ENCODE measurements at places on chromosomes 12 and 14.
A peak's percentile ranks its signal among the peaks of the same experiment; 100 is the strongest.

DNA sequence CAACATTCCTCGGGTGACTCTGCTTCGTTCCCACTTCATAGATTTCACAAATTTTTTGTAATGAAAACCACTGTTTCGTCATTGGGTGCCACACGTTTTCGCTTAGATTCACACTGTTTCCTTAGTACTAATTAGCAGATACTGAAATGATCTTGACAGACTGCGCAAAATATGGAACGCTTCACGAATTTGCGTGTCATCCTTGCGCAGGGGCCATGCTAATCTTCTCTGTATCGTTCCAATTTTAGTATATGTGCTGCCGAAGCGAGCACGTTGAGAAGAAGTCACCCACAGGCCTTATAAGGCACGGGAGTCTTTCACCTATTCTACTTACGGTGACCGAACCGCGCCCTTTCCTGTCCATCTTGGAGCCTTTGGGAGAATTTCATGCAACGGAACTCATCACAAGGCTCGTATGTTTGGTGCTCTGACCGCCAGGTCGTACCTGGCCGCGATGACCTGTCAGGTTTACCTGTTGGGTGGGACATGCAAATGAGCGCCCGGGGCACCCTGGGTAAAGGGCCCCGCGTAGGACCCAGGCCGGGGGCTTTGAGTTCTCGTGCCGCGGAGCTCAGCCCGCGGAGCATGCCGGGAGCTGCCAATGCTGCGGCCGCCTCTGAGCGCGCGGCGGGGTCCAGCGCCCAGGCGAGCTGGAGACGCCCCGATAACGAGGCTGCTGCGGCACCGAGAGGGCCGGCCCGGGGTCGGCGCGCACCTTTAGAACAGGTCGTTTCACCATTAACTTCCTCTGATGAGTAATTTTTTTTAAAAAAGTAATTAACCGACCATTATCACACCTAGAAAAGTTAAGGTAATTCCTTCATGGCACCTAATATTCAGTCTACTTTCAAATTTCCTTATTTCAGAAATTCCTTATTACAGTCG, at the start of gene RNU6-8:
Gene RNU6-8 (minus strand): TSS at position 272 of the 885 bp plus-strand sequence.
- DNase-seq, result peak; percentile 57

DNA sequence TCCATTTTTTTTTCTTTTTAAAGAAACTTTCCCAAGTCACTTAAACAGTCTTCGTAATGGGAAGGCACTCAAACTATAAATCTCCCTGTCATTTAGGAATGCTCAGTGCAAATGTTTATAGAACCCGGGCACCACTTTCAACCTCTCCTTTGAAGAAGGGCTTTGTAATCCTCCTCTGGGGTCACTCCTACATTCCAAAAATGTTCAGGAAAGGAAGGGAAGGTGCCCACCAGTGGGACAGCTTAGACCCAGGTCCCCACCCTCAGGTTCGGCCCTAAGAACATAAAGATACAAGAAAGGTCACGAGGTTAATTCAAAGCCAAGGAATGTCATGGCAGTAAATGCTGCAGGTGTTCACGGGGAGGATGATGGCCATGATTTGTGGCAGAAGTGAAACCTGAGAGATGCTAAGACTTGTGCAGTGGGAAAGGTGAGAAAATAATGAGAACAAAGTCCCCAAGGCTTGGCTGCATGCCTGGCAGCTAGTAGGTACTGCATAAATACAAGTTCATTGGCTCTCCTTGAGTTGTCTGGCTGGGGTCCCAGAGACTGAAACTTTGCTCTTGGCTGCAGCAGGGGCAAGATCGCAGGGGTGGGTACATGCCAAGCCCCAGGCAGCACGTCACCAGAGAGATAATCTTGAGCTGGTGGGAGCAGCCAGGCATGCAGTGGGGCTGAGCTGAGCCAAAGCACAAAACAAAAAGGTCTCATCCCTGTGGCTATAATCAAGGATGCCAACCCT, 21.1 kb downstream of the KRT18 start:
- DNase-seq, result peak; percentile 39

DNA sequence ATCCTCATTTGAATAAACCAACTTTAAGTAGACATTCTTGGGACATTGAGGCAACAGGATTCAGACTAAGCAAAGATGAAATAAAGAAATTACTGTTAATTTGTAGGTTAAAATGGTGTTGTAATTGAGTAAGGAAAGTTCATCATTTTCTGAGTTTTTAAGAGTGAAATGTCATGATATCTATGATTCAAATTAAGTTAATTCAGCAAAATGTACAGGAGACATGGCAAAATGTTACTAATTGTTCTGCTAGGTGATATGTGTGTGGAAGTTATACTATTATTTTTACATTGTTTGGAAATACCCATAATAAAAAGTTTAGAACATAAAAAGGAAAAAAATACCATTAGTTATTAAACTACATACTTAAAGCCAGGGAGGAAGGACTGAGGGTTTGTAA, 55.0 kb upstream of the EGLN3 start:
- DNase-seq, result no peak

GRCh38 chr12:94225506-94225905, 77.1 kb downstream of the PLXNC1 start:
- DNase-seq, result no peak

GRCh38 chr12:85588221-85588620, 248.0 kb downstream of the RASSF9 start:
- DNase-seq, result no peak

- peak; percentile 99 for DNase-seq
These were observed 61.4 kb downstream of the MYF5 start for GRCh38 chr12:80778005-80778541.

DNA sequence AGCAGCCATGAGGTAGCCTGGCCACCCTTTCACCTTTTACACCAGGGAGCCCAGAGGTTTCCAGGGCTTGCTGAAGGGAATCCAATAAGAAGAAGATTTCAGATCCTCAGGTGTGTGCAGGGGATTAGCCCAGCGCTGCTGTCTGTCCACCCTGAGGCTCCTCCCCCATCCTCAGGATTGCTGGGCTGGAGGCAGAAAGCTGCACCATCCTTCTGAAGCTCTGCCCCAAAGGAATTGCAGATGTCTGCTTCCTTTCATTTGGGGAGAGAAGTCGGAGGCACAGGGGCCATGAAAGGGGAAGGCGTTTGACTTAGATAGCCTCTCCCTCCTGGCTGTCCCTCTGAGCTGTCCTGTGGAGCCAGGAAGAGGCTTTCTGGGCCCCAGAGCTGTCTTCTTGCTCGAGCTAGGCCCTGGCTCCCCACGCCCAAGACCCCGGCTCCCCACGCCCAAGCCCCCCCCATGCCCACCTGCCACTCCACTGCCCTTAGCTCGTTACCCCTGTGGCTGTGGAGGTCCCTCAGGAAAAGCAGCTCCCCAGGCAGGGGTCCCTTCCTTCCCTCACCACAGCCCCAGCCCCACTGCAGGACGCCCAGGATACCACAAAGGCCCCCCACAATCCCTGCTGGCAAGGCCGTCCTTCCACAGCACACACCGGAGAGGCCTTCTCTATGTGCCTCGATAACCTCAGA, 359.0 kb downstream of the CACNA1C start:
- DNase-seq, result no peak

- no peak for DNase-seq
These were observed 9.3 kb upstream of the CDCA4 start for GRCh38 chr14:105030194-105030593.

DNA sequence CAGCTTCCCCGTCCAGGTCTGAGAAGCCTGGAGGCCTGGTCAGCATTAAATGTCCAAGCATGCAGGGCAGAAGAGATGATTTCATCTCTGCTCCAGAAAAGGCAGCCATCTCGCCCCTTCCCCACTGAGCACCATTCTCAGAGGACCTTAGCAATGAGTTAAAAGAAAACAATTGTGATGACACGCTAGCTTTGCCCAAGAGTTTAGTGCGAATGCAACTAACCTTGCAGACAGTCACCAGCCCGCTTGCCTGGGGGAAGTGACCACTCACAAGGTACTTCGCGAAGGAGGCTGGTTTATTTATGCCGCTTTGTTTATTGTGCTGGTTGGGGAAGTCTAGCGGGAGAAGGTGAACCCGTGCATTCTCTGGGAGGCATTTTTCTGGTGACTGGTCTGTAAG, 170.7 kb downstream of the RBM19 start:
- DNase-seq, result no peak

GRCh38 chr14:61591862-61592261, 103.5 kb upstream of the HIF1A start:
- no peak for DNase-seq

GRCh38 chr14:82626156-82627066, 1092.8 kb upstream of the SEL1L start:
- DNase-seq, result no peak

DNA sequence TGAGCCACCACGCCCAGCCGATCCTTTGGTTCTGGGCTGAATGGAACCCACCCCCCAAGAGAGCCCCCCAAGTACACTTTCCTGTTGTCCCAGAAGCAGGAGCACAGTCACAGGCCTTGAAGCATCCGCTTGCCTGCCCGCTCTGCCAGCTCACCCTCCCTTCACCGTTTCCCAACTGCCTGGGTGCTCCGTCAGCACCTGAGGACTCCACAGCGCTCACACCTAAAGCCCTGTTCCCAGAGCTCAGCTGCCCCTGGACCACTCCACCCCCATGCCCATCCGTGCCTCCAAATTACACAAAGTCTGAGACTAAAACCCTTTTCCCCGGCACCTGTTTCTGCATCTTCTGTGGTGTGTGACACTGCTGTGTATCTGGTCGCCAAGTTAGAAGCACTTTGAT, 44.3 kb upstream of the TRAF3 start:
- DNase-seq, result no peak

- DNase-seq, result no peak
These were observed 190.1 kb downstream of the MED13L start for GRCh38 chr12:116087399-116087798.

DNA sequence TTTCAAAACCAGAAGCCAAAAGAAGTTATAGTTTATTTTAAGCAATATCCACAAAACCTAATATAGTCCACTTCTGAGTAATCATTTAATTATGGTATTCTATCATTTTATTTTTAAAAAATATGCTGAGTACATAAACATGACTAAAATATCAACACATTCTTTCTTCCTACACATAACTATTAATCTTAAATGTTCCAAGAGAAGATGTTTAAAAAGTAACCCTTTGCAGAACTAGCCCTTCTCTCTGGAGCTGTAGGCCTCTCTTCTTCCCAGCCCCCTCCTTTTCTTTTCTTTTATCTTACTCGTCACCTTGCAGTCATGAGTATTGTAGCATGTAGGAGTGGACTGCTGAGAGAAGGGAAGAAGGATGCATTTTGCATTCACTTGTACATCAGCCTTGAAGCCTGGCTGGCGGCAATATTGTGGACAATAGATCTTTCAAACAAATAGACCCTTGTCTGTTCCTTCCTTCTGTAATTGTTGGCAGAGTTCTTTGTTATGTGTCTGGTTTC, 941.9 kb downstream of the NRXN3 start:
- no peak for DNase-seq

- no peak for DNase-seq
These were observed 7.6 kb upstream of the LRTM2 start for GRCh38 chr12:1812650-1813302.

DNA sequence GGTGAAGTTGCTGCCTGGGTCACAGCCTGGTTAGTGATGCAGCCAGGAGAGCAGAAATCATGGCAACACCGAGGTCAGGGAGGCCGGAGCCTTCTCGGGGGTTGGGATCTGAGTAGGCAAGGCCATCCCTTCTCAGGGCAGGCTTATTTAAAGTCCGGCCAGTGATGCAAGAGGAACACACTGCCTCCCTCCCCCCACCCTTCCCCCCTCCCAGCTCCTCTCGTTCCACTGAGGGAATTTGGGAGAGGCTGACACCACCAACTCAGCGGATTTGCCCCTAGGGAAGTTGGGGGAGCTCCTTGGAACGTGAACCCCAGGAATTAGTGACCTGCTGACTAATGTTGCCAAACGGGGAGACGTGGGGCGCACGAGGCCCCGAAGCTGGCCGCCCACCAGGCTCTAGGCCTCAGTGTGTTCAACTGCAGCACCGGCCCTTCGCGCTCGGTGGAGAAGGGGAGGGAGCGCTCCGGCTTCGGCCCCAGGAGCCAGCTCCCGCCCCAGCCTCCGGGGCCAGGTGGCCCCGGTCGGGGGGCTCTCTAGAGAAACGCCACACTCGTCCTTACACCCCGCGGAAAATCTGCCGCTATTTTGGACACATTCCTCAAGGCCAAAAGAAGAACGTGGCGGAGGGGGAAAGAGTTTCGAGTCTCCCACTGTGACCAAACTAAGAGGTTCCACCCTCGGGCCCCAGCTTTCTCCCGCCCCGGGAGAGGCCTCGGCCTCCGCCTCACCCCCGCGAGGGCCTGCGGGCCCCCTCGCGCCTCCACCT, 1.6 kb downstream of the CTDSP2 start:
- DNase-seq, result no peak

GRCh38 chr12:53791735-53792326, 40.1 kb upstream of the CISTR start:
- DNase-seq, result no peak

DNA sequence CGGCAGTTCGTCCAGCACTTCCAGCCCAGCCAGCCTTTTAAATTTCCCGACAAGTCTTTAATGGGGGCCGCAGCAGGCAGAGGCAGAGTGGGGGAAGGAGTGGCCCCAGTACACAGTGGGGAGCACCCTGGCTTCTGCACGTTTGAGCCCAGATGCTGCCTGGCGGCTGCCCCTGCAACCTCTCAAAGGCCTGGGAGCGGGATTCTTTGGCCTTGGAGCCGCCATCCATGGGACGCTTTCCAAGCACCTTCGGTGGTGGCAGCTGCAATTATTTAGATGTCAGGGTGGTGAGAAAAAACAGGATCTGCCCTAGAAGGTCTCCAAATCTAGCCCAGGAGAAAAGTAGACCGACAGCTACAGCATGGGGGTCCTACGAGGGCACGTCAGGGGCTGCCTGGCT, 46.0 kb downstream of the FAM222A start:
- no peak for DNase-seq

- peak; percentile 50 for DNase-seq
These were observed 1.8 kb upstream of the COX14 start for GRCh38 chr12:50110127-50110761.

DNA sequence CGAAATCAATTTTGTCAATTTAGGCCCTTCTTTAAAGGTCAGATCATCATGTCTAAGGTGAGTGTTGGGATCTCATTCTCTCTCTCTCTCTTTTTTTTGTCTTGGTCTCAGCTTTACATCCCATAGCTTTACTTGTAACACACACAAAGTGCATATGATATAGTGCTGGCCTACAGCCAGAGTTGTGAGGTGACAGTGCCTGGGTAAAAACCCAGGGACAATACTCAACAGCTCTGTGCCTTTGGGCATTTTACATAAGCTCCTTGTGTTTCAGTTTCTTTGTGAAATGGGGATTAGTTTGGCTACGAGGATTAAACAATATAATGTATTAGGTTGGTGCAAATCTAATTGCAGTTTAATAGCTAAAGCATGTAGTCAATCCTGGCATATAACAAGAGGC, 40.2 kb downstream of the GRIP1 start:
- DNase-seq, result no peak
